Activated naive CD4-positive, alpha-beta T cell treated with Interleukin-2 at 50 U/mL for 16 hours (primary cell): ENCODE measurements at places on chromosomes 3 and 15.

DNA sequence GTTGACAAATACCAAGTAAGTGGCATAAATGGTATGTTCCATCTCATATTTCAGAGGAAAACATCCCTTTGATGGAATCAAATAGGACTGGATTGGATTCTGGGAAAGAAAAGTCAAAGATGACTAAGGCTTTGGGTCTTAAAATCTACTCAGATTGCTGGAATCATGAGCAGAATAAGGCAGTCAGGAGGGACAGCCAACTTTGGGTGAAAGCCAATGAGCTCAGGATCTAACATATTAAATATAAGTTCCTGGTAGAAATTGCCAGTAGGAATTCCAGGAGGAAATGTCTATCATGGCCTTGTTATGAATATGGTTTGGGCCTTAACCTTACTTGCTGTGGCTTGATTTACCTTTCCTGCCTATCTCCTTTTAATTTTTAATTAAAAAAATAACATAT lies 55.3 kb downstream of the ISL2 start:
- DNase-seq, result no peak

GRCh38 chr15:93308026-93308690 lies 219.1 kb upstream of the RGMA start:
- DNase-seq, result no peak

GRCh38 chr3:8658306-8659212 lies 14.0 kb upstream of the SSUH2 start:
- DNase-seq, result no peak

GRCh38 chr15:69443032-69443611 lies 9.5 kb upstream of the RPLP1 start:
- DNase-seq, result no peak

DNA sequence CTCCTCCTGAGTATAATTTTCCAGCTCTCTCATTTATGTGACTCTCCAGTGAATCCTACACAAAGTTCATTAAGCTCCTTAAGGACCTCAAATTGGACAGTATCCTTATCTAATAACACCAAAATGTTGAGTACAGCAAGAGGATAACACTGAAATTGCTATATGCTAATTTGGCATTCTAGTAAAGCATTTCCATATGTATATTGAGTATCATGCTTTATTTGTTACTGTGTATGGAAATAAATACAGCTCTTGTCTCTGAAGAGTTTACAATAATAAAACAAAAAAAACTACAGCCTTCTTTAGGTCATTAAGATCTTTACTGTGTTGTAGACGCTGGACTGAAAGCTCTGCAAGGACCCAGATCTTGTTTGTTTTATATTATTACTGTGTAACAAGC lies 1341.3 kb downstream of the ROBO1 start:
- no peak for DNase-seq

- no peak for DNase-seq
These were observed 583.1 kb upstream of the CFAP20DC start for GRCh38 chr3:59632760-59633573.

GRCh38 chr3:30940740-30941139 lies 46.3 kb upstream of the GADL1 start:
- no peak for DNase-seq

- no peak for DNase-seq
These were observed 29.8 kb downstream of the ADAMTS17 start for GRCh38 chr15:100311833-100312476.

DNA sequence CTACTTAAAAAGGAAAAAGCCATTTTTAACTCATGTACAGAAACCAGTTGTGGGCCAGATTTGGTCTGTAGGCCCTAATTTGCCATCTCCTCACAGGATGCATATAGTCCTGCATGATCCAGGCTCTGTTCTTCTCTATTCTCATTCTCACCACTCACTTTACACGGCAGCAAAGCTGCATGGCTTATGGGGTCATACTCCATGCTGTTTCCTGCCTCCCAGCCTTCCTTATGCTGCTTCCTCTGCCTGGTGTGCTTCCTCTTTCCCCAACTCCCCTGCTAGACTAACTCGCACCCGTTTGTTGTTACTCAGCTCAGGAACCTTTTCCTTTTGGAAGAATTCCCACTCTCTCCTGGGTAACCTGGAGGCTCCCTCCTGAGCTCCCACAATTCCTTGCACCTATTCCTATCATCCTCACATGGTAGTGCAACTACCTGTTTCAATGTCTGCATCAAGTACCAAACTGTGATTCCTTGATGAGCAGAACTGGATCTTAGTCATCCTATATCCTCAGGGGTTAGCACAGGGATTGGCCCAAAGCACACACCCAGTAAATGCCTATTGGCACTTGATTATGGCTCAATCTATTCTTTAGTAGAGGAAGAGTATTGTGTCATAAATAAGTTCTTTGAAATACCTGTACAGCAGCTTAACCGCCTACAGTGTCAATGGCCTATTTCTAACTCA lies 172.1 kb upstream of the MITF start:
- DNase-seq, result no peak

DNA sequence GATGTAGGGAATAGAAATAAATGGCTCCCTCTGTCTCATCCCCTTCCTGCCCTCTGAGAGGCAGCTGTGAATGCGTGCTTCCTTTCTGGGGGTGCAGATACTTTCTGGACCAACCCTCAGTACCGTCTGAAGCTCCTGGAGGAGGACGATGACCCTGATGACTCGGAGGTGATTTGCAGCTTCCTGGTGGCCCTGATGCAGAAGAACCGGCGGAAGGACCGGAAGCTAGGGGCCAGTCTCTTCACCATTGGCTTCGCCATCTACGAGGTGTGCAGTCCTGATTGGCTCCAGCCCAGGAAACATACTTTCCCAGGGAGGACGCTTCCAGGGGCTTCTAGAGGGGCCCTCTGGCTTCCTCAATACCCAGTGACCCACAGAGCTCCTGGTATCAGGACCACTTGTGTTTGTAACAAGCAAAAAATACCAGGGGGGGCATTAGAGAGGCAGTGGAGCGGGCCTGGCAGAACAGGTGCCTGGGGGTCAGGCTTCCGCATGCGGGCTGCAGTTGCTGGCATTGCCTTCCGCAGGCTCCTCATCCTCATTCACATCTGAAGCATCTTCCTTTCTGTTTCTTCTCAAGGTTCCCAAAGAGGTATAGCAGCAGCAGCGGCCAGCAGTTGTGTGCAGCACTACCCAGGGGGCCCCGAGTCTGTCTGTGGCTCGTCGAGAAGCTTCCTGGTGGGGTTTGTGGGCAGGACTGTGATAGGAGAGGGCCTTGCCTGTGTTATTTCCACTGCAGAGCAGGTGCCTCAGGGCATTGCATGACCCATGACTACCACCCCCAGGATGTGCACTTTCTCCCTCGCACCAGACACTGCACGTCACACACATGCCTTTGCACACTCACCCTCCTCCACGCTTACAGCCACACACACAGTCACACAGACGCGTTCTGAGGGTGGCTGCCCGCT lies 42.5 kb downstream of the CAPN3 start:
- no peak for DNase-seq
